Amniotic stem cell (primary cell): ENCODE measurements at places on chromosomes 2 and 18.

DNA sequence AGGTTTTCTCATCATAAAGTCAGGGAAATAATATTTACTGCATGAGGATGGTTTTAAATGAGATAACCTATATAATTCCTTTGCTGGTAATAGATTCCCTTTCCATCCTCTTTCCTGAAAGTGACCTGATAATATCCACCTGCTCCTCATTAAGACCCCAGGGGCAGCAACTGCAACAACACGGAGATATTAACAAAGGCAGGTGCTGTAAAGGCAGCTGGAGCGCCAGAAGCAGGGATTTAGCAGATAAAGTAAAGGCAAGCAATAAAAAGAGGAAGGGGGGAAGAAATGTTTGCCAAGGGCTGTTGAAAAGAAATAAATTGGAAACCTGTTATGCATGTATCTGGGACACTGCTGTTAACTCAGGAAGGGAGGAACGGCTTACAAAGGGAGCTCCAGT lies 472.6 kb upstream of the KLHL29 start:
- no peak for DNase-seq

- no peak for DNase-seq
These were observed 777.6 kb upstream of the FANCL start for GRCh38 chr2:59018737-59019136.

DNA sequence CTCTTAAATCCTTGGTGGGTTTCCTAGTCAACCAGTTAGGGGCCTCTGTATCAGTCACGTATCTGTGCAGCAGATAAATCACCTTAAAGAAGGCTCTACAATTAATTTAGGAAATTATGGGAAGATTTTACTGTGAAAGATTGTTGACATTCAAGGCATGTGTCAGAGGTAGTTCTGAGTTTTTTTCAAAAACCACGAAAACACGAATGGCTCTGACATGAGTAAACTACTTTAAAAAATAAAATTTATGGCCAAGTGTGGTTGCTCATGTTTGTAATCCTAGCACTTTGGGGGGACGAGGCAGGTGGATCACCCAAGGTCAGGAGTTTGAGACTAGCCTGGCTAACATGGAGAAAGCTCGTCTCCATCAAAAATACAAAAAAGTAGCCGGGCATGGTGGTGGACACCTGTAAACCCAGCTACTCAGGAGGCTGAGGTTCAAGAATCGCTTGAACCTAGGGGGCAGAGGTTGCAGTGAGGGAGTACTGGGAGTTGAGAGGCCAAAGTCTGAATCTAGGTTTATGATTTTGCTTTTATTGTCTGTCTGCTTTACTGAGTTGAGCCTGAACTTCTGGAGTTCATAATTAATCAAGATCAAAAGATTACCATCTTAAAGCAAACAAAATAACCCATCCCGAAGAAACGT lies 77.1 kb downstream of the SPRED2 start:
- no peak for DNase-seq

DNA sequence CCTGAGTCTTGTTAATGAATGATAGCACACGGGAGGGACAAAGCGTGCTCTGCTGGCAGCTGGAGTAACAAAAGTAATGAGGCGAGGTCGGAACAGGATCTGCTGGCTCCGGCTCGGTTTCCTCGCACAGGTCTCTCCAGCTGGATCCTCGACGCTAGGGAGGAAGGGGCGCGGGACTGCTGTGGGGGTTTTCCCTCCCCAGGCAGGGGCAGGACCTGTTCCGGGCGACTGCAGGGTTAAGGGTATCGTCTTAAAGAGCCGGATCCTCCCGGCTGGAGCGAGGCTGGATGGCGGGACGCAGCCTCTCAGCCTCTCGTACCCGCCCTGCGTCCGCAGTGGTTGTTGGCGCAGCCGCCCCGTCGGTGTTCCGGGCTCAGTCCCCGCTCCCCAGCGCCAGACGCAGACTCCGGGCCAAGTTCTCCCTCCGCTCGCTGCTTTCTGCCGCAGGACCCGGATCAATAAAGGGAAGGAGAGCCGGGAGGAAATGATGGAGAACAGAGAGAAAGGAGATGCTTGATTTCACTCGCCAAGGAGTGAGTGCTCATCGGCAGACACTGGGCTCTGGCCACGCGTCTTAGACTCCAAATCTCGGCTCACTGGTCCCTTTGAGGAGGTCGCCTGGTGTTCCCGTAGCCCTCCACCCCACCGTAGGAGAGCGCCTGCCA lies 1.1 kb upstream of the LIPG start:
- no peak for DNase-seq

DNA sequence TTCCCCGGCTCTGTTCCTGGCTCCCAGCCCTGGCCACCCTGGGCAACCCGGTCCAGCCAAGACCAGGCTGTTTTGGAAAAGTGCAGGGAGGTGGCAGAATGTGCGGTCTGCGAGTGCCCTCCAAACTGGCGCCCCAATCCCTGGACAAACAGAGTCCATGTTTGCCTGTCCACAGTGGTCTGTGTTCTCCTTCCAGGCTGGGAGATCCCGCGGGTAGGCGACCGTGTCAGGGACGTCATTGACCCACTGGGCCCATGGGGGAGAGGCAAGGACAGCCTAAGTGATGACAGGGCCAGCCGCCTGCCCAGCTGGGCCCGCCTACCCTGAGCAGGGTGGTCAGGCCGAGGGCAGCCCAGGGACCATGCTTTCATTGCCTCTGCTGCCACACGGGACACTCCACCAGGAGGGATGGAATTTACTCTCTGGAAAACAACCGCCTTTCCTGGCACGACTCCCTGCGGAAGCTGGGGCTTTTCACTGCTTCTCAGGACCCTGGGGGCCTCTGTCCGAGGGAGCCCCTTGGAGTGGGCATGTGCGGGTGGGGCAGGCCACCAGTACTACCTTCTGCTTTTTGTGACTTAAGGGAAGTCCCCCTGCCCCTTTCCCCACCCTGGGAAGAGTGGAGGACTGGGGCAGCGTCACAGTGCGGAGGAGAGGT lies 20.1 kb downstream of the CYP26B1 start:
- no peak for DNase-seq

DNA sequence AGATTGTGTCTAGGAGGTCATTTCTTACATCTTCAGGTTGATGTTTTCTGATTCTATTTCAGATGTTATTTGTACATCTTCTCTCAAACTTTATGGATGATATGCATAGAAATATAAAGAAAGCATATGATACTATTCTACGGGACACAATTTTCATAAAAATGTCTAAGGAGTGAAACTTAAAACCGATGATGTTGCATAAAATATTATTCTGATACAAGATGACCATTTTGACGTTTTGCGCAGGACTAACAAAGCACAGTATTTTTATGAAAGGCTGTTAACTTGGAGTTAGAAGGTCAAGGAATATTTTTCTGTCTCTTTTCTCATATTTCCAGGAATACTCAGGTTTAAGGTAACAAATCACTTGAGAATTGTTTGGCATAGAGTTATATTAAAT lies 8.7 kb downstream of the NETO1 start:
- DNase-seq, result no peak

- no peak for DNase-seq
These were observed 31.7 kb upstream of the RAB1A start for GRCh38 chr2:65161551-65162100.

- no peak for DNase-seq
These were observed 145.1 kb upstream of the RMP24 start for GRCh38 chr18:35827275-35827902.

DNA sequence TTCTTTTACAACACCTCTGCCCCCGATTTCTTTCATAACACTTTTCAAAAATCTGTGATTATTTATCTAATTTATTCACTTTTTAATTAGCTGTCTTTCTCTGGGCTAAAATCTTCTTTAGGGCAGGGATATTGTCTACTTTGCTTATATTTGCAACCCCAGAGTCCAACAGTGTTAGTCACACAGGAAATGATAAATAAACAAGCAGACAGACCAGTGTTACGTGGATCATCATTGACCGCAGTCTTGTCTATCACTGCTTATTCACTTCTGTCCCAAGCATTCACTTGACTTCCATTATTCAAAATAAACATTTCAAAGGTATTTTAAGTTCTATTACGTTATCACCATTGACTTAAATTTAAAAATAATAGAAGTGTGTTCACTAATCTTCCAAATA lies 237.6 kb upstream of the UBE2E3 start:
- no peak for DNase-seq

DNA sequence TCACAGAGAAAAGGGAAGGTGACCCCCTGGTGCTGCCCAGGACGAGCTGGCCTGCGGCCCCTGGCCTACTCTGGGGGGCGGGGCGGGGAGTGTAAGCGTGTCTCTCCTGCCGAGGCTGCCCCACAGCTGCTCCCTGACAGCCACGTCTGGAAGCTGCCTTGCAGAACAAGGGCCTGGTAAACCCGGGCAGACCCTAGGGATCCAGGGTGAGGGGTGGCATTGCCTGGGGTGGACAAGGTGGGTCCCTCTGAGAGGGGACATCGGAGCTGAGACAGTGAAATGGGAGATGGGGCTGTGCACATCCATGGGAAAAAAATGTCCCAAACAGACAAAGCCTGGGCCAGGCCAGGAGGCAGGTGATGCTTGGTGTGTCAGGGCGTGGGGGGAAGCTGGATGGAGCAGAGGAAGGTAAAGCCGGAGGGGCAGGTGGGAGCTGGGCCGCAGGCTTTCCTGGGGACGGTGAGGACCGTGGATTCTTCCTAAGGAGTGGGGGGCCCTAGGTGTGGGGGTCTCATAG lies 66.0 kb upstream of the HDAC4 start:
- DNase-seq, result no peak
